Amygdala (tissue), 56 donors: ENCODE measurements at places on chromosomes 1 and 21.

GRCh38 chr1:47686731-47687630 is 249.1 kb downstream of the FOXD2 start:
- no peak for DNase-seq

DNA sequence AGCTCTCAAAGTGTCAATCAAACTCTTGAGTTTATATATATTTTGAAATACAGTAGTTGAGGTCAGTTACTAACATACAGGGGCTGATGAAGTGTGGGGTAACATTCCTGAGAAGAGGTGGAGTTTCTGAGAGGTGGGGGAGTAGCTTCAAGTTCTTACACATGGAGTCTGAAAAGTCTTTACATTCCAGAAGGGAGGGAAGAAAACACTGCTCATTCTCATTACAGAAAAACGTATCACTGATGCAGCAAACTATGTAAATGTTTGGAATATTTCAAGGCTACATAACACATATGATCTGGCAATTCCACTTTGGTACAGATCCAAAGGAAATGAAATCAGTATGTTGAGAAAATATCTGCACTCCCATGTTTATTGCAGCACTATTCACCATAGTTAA is 1065.8 kb upstream of the B3GALT2 start:
- no peak for DNase-seq

DNA sequence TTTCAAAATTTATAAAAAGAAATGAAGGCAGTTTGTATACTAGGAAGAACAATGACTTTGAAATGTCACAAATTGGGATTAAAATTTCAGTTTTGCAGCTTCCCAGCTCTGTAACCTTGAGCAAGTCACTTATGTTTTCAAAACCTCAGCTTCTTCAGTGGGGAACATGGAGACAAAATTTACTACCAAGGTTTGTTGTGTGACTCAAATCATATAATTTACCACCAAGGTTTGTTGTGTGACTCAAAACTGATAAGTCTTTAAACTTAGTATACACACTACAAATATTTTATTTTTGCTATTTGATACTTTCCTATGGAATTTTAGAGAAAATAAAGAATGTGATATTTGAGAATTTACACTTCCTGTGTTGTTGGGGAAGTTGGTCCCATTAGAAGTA is 219.9 kb downstream of the KCTD3 start:
- DNase-seq: no peak

DNA sequence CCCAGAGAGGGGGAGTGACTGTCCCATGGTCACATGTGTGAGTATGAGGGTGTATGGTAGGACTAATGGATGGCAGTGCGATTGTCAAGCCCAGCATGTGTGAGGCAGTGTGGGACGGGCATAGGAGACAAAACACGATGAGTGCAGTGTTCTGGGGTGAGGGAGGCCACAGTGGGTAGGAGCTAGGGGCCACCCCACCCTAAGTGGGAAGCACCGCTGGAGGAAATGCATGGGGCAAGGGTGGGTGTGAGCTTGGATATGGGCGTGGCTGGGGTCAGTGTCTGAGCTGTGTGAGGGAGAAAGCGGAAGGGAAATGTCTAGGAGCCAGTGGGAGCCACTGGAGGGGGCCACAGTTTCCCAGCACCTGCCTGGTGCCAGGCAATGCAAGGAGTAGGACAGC is 56.5 kb downstream of the FOXO6 start:
- no peak for DNase-seq

DNA sequence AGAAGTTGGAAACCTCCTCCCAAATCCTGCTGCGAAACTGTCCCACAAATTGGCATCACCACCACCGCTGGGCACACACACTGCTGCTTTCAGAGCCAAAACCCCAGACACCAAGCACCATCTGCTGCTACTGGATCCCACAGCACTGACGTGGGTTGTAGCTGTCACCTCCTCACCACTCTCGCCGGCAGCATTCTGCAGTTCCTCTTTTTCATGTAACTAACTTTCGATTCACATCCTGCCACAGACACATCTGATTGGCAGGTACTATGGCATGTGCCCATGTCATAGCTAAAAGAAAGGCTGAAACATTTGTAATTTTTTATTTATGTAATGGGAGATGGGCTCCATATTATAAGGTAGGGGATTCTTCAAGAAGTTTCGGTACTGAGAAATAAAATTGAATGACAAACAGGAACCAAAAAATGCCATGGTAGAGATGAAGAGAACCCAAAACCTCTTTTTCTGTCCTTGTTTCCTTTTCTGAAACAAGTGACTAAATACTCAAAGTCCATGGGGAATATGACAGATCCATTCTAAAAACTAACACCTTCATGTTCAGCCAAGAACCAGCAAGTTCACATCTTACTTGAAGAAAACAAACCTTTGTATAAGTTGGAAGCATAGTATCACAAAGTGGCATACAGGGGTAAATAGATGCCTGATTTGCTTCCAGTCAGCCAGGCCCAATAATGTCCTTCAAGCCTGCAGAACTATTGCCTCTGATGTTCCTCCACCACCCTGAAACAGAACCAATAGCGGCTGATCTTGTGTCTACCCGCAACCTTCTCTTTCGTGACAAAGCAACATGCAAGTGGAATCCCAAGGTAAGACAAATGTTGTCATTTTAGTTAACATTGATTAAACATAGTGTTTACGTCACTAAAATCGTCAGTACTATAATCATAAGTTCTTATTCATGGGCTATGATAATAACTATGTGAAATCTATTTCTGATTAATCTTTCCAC is 26.6 kb upstream of the RGS13 start:
- DNase-seq: no peak

DNA sequence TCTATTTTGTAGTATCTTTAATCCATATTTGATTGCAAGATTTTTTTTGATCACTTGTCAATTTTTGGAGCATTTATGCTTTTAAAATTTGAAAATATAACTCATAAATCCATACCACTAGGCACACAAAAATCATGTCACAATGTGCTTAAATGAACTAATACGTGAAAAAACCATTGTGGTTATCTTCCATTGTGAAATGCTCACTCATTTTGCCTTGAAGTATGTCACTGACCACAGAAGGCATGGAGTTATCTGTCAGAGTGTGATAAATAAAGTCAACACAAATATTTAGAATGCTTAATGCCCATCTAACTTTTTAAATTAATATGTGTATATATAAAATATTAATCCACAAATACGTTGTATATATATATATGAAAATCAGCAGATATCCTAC is 347.2 kb downstream of the PTPRC start:
- no peak for DNase-seq

GRCh38 chr1:198701766-198702539 is 63.1 kb downstream of the PTPRC start:
- no peak for DNase-seq

GRCh38 chr1:206958144-206958543 is 11.9 kb upstream of the PIGR start:
- DNase-seq: no peak

GRCh38 chr1:5142389-5142788 is 488.0 kb downstream of the AJAP1 start:
- DNase-seq: no peak

GRCh38 chr1:85109475-85109874 is 61.2 kb upstream of the MCOLN3 start:
- no peak for DNase-seq

DNA sequence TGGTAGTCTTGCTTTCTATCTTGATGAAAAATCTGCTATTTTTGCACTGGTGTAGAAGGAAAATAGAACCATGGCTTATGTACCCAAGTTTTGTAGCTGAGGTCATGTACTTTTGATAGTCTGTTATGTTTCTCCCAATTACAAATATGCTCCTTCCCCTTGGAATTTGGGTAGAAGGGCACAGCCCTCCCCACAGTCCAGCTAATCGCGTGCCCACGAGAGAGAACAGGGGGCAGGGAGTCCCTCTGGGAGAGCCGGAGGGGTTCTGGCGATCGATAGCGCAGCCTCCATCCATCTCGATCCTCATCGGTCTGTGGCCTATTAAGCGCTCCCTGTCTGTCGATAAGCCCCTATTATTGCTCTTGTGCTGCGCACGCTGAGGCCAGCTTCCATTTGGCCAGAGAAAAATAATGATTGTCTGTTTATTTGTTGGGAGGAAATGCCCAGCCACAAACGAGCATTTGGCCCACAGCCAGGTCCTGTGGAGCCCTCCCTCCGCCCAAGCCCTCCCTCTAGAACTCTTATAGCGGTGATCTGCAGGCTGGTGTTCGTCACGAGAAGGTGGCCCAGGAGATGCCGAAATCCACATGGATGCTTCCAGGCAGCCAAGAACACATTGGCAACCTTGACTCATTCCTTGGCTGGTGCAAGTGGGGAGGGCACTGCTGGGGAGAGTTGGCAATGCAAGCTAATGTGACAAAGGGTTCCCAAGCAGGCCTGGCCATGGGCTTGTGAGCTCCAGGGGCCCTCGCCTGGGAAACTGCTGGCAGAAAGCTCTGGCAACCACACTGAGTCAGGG is 134.7 kb upstream of the TNR start:
- DNase-seq: peak; percentile 64

- no peak for DNase-seq
Observed at GRCh38 chr1:34270181-34270580, 93.5 kb downstream of the C1orf94 start.

GRCh38 chr21:36962098-36962780 is 4.2 kb downstream of the HLCS start:
- DNase-seq: no peak

GRCh38 chr1:97647776-97648175 is 273.1 kb downstream of the DPYD start:
- no peak for DNase-seq

GRCh38 chr1:7404046-7404742 is 366.9 kb upstream of the VAMP3 start:
- DNase-seq: no peak

- no peak for DNase-seq
Observed at GRCh38 chr1:35030338-35030737, 1.4 kb downstream of the ZMYM6 start.

DNA sequence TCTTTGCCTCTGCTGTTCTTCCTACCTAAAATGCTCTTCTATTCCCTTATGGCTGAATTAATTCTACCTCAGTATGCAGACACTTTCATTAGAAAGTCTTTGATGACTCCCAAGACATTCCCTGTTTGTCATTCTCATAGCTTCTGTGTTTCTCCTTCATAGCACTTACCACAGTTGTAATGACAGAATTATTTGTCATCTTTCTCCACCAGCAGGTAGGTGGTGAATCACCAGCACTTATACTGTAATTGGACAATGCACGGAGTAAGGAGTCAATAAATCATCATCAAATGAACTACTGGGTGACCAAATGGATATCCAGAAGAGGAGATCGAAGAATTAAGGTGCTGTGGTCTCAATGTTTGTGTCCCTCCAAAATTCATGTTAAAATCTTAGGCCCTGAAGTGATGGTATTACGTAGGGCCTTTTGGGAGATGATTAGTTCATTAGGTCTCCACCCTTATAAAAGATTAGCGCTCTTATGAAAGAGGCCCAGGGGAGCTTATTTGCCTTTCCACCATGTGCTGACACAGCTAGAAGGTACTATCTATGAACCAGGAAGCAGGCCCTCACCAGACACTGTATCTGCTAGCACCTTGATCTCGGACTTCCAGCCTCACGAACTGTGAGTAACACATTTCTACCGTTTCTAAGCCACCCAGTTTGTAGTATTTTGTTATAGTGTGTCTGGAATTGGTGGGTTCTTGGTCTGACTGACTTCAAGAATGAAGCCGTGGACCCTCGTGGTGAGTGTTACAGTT is 2.4 kb upstream of the CCT8 start:
- DNase-seq: no peak

GRCh38 chr1:109823543-109824348 is 60.0 kb upstream of the EPS8L3 start:
- no peak for DNase-seq

DNA sequence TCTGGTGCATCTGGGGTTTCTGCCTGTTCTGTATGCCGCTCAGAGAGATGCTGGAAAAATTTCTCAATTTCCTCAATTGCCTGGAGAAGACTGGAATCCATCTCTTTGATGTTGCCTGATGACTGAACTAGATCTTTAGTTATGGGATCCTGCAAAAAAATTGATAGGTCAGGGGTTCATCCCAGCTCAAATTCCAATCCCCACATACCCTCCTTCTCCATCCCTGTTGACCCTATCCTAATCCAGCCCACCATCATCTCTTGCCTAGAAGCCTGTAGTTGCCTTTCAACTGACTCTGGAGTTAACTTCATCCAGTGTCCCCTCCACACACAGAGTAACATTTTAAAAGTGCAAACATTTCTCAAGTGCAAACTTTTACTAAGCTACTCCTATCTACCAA is at the start of gene KLF18:
KLF18 (minus strand) TSS at position 101 of the 400 bp plus-strand sequence; CDS start at position 101, 0 bp downstream.
- no peak for DNase-seq

DNA sequence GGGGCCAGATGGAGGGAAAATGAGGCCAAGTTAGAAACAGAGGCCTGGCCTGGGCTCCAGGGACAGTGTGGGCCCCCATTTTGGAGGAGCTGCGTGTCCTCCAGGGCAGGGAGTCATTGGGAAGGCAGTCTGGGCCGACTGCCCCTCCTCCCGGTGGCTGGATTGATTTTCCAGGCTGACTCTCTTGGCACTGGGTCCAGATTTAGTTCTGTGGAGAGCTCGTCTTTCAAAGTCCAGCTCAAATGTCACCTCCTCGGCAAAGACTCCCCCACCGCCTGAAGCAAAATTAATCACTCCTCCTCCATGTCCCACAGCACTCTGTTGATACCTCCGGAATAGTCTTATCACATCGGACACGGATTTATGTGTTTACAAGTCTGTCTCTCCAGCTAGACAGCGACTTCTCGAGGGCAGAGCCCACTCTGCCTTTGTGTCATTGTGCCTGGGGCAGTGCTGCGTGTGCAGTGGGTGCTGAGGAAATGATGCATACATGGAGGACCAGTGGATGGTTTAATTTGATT is 175.1 kb downstream of the CAMTA1 start:
- DNase-seq: no peak

DNA sequence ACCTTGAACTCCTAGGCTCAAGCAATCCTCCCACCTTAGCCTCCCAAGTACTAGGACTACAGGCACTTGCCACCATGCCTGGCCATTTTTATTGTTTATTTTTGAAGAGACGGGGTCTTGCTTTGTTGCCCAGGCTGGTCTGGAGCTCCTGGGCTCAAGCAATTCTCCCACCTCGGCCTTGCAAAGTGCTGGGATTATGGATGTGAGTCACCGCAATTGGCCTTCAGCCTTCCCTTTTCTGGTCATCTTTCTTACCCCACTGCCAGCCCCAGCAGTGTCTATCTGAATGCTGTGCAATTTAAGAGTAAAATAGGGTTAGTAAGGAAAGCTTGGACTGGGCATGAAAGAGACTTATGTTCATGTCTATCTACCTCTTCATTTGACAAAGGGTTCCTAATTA is 6.1 kb upstream of the KLF17 start:
- DNase-seq: no peak

GRCh38 chr1:222790115-222790514 is 24.7 kb upstream of the DISP1 start:
- no peak for DNase-seq
